ENCODE measurements at places on chromosomes 7 and 10. TPM values are rescaled to one million over a fixed set of nuclear protein-coding genes. Genes with fewer than 3 reads are reported as not detected.

Gene IDI2
- not detected for total RNA-seq

Gene CDH23
- 9.9 TPM for total RNA-seq

Gene GIMAP2
- total RNA-seq, result 4.8 TPM

DNA sequence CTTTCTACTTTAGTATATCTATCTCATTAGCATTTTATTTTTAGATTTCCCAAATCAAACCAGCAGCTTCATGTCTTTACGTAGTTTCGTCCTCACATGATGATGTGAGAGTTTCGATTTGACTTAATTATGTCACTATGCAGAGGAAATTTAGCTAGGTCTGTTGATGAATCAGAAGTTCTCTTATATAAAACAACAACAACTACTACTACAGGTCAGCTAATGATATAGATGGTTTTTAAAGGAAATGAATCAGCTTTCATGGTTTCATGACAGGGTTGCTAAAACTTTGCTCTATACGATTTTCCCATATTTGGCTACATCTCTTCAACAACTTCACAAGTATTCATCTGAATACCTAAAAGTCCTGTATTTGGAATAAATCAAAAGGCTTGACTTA is 28.6 kb downstream of the JAZF1 start:
- DNase-seq, result no peak

- DNase-seq, result no peak
Observed at GRCh38 chr10:115018185-115018931, 74.8 kb upstream of the ATRNL1 start.

DNA sequence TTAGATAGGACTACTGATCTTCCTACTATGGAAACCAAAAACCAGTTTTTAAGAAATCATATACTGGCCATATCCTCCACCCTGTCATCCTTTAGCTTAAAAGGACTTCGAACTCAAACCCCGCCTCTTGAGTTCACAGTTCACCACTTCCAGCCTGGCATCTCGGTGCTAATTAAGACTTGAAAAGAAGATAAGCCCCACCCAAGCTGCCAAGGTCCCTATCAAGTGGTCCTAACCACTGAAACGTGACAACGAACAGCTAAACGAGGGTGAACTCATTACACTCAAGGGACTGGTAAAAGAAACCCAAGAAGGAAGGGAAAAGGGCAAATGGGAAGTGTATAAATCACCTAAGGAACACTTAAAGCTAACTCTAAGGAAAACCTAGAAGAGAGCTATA is 16.1 kb downstream of the COL17A1 start:
- no peak for DNase-seq

DNA sequence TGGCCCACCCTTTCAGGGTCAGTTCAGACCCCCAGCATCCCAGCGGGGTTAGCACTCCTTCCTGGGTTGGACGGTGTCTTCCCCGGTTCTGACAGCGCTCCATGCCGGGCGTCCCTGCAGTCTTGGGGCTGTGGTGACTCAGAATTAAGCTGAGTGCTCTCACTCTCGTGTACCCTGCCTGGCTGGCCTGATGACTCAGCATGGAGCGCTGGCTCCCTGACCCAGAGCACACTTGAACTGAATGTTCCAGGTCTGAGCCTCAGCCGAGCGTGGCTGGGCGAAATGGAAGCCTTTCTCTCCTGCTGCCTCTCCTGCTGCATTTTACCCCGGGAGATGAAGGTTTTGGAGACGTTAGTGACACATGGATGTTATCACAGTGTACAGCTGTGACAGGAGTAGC is 7.1 kb downstream of the BAG3 start:
- DNase-seq, result peak; percentile 83

GRCh38 chr7:8433477-8434289 is at the start of gene NXPH1:
NXPH1 (plus strand) TSS chr7:8433609.
- DNase-seq, result no peak

DNA sequence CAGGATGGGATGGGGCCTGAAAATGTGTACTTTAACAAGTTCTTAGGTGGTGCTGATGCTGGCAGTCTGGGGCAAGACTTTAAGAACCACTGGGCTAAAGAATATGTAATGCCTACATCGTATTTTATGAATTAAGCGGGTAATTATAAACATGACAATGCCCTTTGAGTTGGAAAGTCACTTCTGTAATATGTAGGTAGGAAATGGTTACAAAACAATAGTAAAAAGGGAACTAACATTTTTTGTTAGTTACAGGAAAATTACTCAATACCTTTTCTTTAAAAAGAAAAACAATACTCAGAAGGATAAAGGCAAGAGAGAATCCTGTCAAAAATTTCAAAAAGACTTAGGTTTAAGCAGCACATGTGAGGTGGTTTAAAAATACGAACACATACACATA is 48.3 kb upstream of the STEAP4 start:
- DNase-seq, result no peak

GRCh38 chr7:471191-471865 is 48.3 kb downstream of the PDGFA start:
- DNase-seq, result peak; percentile 35

DNA sequence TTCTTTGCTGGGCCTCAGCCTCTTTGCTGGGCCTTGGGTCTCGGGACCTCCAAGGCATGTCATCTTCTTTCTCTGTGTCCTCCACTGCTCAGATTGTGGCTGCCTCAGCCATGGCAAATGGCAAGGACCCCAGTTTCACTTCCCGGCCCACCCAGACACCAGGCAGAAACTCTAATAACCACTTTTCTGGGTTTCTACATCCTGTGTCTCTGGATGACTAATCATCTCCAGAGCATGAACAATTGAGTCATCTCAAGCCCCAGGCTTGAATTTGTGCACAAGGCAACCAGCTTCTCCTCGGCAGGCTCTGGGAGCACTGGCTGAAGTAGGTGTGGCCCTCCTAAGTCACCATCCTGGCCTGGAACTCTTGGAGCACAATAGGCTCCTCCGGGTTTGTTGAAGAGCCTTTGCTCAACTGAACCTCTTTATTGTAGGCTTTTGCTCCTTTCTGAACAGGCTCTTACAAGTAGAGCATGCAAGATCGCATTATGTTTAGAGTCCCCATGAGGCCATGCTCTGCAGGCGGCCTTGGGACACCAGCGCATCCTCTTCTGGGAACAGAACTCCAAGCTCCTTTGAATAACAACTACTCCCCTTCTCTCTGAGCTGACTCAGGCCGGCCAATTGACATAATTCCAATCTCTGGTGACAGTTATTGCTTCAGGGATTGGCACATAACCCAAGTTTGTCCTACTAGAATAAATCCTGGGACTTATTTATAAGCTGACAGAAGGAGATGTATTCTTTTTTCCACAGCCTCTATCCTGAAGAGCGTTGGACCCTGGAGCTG is 218.1 kb downstream of the WDR11 start:
- DNase-seq, result no peak

GRCh38 chr7:137953665-137954470 is 48.0 kb downstream of the CREB3L2 start:
- DNase-seq, result no peak

GRCh38 chr7:137771679-137772078 is 75.1 kb downstream of the DGKI start:
- DNase-seq, result no peak

- no peak for DNase-seq
Observed at GRCh38 chr10:63675171-63675570, 154.0 kb downstream of the REEP3 start.

All from Peyer's patch (tissue), 4 donors.